IPS DF 6.9 (cell line): ENCODE measurements at places on chromosomes 4 and X.

DNA sequence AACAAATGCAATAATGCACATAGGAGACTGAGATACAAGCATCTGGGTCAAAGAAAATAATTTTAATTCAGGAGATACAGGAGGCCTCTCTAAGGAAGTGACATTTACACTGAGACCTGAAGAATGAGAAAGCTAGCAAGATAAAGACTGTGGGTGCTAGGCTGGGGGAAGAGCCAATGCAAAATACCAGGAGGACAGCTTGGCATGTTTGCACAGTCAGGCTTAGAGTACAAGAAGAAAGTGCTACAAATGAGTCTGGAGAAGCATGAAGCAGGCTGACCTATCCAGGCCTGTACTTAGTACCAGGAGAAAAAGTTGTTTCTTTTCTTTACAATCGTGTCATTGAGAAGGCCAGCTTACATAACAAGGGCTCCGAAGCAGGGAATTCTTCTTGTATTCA is 56.9 kb downstream of the GABRB1 start:
- no peak for DNase-seq

DNA sequence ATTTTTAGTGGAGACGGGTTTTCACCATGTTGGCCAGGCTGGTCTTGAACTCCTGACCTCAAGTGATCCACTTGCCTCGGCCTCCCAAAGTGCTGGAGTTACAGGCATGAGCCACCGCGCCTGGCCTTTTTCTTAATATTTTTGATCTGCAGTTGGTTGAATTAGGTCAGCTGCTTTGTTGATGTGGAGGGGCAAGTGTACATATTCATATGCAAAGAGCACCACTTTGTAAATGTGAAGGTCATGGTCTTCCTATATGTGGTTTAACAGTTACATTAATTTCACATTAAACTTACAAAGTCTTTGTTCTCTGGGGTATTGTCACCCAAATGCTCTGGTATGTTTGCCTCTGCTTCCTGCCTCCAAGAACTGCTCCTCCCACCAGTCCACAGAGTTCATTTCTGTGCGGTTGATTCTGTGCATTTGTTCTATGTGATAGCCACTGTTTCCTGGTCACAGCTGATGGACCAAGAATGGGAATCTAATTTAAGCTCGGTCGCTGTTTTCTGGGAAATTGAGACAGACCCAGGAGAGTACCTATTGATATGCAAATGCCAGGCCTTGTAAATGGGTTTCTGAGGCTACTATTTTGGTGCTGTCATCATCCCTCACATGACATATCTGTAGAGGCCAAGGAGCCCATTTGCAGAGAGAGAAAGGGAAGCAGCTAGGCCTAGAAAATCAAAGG is 26.9 kb upstream of the HPSE start:
- DNase-seq = peak; percentile 50

DNA sequence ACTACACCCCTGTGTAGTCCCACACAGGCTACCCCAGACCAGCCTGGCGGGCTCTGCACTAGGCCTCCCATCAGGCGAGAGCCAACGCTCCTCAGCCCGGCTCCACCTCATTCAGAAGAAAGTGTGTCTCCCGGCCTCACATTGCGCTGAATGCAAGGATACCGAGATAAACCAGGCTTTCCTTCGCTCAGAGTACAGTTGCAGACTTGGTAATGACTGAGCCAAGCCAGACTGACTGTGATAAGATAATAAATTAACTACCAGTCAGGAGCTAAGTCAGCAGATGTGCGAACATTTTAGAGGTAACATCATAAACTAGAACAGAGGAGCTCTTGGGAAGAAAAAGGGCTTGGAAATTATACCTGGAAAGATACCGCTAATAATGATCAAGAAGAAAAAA is 397.6 kb downstream of the TRIML1 start:
- DNase-seq = no peak

GRCh38 chr4:148097801-148098200 is 344.4 kb downstream of the NR3C2 start:
- no peak for DNase-seq

- no peak for DNase-seq
Measured at GRCh38 chr4:37359261-37359660, 114.7 kb downstream of the NWD2 start.

GRCh38 chr4:186724058-186724863 is 605 bp upstream of the FAT1 start:
- DNase-seq = no peak

DNA sequence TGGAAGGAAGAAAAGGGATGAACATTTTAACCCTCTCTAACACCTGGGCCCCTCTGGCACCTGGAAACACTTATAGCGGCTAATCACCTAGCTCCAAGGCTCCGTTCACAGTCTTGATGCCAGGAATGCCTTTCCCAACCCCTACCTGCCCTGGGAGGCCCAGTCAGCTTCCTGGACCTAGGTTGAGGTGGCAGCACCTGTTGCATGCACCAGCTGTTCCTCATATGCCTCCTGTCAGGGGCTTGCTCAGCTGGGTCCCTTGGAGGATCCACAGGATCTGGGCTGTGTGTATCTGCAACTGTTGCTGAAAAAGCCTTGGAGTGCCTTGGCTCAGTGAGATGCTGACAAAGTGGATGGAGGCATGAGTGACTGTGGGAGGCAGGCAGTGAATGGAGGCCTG is 4.4 kb downstream of the CFP start:
- DNase-seq = no peak

GRCh38 chr4:154722262-154722661 is 21.5 kb upstream of the LRAT start:
- DNase-seq = no peak

DNA sequence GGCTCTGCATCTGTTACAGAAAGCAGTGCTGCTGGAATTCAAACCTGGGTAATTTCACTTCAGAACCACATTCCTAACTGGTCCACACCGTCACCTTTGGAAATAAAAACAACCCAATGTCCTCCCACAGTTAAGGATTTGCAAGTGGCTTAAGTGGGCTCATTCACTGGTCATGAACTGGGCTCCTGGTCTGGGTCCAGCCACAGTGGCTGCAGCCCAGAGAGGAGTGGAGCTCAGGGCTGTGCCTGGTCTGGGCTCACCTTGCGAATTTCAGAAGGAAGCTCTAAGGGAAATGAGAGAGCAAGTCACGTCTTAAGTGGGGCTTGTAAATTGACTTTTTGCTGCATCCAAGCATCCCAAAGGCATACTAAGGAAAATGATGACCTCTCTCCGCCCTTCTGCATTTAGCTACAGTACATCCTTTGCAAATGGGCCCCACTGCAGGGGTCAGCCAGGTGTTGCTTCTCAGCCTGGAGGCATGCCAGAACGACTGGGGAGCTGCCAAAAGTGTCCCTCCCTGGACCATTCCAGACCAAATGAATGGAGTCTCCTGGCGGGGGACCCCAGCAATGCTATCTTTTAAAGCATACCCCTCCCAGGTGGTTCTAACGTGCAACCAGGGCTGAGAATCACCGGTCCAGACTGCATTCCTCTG is 25.6 kb upstream of the CRMP1 start:
- DNase-seq = no peak

GRCh38 chr4:109296527-109296926 is 5.9 kb downstream of the COL25A1 start:
- no peak for DNase-seq

DNA sequence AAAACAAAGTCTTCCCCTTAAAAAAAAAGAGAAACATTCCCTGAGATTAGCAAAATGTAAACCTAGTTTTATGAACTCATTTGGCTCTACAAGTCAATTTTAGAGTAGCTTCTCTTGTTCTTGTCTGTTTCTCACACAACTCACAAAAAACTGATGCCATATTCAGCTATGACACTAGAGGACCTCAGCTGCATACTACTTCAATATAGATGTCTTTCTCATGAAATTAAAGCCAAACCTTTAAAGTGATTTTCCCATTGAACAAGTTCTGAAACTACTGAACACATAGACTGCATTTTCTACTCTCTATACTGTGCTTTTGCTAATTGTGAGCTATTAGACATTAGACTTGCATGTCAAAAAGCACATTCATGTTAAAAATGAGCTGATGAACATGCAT is 49.8 kb downstream of the TBCK start:
- DNase-seq = no peak

- no peak for DNase-seq
Measured at GRCh38 chrX:154739952-154740465, 10.9 kb downstream of the GAB3 start.

GRCh38 chr4:85423431-85423830 is 51.5 kb upstream of the ARHGAP24 start:
- no peak for DNase-seq

DNA sequence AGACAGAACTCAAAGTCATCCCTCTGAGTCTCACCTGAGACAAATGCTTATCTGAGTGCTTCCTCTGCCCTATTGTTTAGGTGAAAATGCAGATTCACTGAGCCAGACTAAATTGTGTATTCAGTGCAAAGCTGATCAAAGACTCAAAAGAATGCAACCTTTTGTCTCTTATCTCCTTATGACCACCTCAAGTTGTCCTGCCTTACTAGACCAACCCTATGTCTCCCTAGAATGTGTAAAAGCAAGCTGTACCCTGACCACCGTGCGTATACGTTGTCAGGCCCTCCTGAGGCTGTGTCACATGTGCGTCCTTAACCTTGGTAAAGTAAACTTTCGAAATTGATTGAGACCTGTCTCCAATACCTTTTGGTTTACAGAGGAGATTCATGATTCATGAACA is 63.6 kb upstream of the SH3RF1 start:
- peak; percentile 27 for DNase-seq

DNA sequence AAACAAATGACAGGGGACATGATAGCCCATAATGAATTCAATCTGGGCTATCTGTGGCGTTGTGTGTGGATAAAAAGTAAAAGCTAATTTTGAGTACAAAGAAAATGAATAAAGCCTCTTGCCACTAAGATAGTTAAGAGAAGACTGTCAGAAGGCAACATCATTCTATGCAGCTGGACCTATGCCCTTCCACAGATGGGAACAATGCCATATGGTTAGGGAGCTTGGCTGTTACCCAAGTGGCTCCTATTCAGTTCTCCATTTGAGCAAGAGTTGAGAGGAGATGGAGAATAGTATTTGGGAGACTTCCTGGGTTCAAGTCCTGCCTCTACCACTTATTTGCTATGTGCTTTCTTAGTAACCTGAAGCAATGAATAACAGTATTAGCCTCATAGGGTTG is 107.7 kb downstream of the ANXA3 start:
- no peak for DNase-seq

GRCh38 chr4:86019362-86019761 is 340.5 kb downstream of the MAPK10 start:
- no peak for DNase-seq

DNA sequence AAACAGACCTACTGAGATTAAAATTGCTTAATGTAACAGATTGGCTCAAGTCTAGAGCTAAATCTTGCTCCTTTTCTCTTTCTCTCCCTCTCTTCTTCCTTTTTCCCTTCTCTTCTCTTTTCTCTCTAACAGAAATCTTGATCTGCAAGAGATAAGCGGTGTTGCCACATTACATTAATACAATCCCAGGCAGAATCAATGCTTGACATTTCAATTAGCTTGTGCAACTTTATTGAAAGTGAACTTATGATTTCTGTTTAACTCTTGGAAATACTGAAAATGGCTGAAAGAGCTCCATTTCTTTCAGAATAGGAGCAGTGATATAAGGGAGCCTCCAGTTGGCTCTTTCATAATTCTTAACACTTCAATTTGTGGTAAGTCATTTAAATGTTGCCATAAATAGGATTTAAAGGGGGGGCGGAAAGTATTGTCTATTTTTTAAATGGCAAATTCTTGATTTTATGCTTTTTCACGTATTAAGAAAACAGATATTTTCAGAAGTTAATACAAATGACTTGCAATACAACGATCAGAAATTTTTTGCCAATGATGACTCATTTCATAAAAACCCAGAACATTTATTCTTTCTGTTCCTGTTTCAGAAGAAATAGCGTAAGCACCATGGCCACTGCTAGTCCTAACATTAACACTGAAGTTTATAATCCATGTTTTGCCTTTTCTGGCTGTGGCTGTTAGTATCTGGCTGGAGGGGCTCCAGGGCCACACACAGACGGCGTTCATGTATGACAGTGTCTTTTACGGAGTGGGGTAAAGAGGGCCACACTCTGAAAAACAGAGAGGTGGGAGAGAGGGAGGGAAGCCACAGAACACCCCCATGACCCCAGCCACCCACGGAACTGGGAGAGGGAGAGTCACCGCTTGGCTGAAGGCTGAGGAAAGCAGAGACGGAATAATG is 115.7 kb upstream of the FAT1 start:
- DNase-seq = no peak

- no peak for DNase-seq
Measured at GRCh38 chr4:54276641-54277430, 47.7 kb downstream of the PDGFRA start.

- DNase-seq = peak; percentile 79
Measured at GRCh38 chr4:127604949-127605709, 27.6 kb upstream of the INTU start.

DNA sequence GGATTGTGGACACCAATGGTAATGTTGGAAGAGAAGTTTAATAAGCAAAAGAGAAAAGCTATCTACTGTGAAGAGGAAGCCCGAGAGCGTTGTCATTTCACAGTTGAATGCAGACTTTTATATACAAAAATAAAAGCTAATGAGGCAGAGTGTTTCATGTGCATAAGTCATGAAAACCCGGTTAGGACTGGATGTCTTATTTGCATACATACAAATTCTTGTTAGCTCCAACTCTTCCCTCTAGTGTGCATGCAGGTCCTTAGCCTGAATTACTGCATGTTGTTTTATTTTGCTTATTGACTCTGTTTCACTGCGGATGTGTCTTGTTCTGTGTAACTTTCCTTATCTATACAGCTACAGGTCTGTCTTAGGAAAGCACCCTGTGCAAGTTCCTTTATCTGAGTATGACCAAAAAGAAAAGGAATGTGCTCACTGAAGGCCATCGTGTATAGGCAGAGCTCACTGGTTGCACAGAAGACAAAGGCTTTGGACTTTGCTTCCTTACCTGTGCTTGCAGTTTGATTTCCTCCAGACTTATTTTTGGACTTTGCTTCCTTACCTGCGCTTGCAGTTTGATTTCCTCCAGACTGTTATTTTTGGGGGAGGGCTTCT is 25.1 kb upstream of the UGT2B11 start:
- no peak for DNase-seq

DNA sequence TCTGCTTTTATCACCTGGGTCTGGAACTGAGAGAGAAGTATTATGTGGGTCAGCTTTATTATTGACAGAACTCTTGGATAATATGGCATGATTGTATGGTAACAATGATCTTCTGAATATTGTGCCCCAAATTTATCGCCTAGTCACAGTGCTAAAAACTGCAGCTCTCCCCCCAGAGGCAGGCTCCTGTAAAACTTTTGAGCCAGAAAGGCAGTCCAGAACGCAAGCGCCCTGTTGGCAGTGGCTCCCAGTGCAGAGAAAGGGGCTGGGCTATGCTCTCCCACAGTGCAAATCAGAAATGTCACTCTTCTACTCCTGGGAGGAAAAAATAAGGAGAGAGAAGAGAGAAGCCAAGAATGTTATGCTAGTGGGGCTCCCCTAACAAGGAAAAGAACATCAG is 50.5 kb downstream of the HELT start:
- no peak for DNase-seq

DNA sequence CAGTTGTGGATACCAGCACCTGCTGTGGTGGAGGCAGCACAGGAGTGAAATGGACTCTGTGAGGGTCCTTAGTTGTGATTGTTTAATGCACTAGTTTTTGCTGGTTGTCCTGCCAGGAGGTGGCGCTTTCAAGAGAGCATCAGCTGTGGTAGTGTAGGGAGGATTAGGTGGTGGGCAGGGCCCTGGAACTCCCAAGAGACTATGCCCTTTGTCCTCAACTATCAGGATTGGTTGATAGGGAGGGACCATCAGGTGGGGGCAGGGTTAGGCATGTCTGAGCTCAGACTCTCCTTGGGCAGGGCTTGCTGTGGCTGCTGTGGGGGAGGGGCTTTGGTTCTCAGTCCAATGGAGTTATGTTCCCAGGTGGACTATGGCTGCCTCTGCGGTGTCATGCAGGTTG is 121.9 kb downstream of the RRAGB start:
- no peak for DNase-seq
